ENCODE measurements at places on chromosomes 6 and 20. TPM values are rescaled to one million over a fixed set of nuclear protein-coding genes. Genes with fewer than 3 reads are reported as not detected.

GRCh38 chr6:156628805-156629204, 148.4 kb upstream of the ARID1B start:
- no peak overlapping the region for H3K4me3 ChIP-seq
- DNase-seq: no peak
- no peaks in the 10 kb centered on the region for H3K27me3 ChIP-seq
- H3K36me3 ChIP-seq: no peaks in the 10 kb centered on the region

SDC4 gene
- 182 TPM for total RNA-seq

PROKR2 gene
- not detected for total RNA-seq

GRCh38 chr20:51665543-51666118, 102.6 kb downstream of the ATP9A start:
- no peak overlapping the region for H3K4me3 ChIP-seq
- no peak for DNase-seq
- H3K27ac ChIP-seq: no peak overlapping the region

DNA sequence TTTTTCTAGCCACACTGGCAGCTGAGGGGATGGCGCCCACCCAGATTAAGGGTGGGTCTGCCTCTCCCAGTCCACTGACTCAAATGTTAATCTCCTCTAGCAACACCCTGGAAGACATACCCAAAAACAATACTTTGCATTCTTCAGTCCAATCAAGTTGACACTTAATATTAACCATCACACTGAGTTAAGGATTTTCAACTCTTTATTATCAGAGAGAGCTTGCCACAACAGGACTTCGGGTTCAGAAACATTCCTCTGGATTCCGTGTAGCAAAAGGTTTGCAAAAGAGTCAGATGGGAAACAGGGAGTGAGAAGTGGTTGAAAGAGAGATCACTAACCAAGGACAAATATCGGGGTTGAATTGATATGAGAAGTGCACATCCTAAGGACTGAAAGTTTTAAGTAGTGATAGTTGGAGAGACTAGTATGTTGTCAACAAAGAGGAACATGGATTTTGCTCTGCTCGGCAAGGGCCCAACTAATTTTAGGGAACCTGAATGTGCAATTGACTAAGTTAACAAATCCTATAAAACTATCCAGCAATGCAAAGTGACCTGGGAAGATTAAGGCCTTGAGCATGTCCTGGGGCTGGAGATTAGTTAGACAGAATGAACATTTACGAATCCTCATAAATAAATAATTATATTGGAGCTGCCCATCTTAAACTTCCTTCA, 137.0 kb upstream of the TENT5A start:
- no peak overlapping the region for H3K4me3 ChIP-seq
- H3K27ac ChIP-seq: peak overlapping the region; percentile 91
- peaks cover 35% of the 10 kb centered on the region for H3K4me1 ChIP-seq
- no peak for DNase-seq

EYA2 gene
- 17.7 TPM for total RNA-seq

CCN6 gene
- total RNA-seq: 6.8 TPM

DNA sequence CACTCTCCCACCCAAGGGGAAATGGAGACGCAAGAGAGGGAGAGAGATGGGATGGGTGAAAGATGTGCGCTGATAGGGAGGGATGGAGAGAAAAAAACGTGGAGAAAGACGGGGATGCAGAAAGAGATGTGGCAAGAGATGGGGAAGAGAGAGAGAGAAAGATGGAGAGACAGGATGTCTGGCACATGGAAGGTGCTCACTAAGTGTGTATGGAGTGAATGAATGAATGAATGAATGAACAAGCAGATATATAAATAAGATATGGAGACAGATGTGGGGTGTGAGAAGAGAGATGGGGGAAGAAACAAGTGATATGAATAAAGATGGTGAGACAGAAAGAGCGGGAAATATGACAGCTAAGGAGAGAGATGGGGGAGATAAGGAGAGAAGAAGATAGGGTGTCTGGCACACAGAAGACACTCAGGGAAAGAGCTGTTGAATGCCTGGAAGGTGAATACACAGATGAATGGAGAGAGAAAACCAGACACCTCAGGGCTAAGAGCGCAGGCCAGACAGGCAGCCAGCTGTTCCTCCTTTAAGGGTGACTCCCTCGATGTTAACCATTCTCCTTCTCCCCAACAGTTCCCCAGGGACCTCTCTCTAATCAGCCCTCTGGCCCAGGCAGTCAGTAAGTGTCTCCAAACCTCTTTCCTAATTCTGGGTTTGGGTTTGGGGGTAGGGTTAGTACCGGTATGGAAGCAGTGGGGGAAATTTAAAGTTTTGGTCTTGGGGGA, 754 bp downstream of the TNF start:
- no peak overlapping the region for H3K4me3 ChIP-seq
- H3K27ac ChIP-seq: no peak overlapping the region
- DNase-seq: peak; percentile 79
- H3K4me1 ChIP-seq: peaks cover 6% of the 10 kb centered on the region
- H3K27me3 ChIP-seq: no peaks in the 10 kb centered on the region
- no peaks in the 10 kb centered on the region for H3K36me3 ChIP-seq

GRCh38 chr6:24821860-24822444, 23.2 kb upstream of the ARMH2 start:
- no peak overlapping the region for H3K27ac ChIP-seq
- no peaks in the 10 kb centered on the region for H3K27me3 ChIP-seq
- DNase-seq: no peak
- H3K4me3 ChIP-seq: no peak overlapping the region
- H3K4me1 ChIP-seq: peaks cover 10% of the 10 kb centered on the region

DNA sequence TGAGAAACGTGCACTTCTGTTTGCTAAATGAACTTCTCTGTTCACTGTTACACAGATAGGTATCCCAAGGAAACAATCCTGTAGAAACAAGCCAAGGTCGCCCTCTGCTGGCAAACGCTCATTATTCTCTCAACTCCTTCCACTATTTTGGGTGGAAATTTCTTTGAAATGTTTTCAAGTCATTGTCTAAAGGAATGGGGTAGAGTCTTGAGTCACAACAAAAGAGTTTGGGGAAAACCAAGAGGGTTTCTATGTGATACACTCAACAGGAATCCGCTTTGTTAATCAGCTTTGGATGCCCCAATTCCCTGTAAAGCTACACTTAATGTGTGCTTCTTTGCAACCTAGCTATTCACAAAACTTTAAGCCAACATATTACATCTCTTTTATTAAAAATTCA, 4.6 kb upstream of the RAE1 start:
- DNase-seq: peak; percentile 86
- H3K4me1 ChIP-seq: peaks cover 7% of the 10 kb centered on the region
- H3K36me3 ChIP-seq: no peaks in the 10 kb centered on the region

GRCh38 chr6:157756708-157757429, 66.2 kb upstream of the SNX9 start:
- H3K27me3 ChIP-seq: peaks cover 6% of the 10 kb centered on the region
- peak; percentile 68 for DNase-seq
- peak overlapping the region; percentile 30 for H3K4me3 ChIP-seq
- no peaks in the 10 kb centered on the region for H3K36me3 ChIP-seq
- peaks cover 29% of the 10 kb centered on the region for H3K4me1 ChIP-seq
- H3K27ac ChIP-seq: peak overlapping the region; percentile 63

PDE7B gene
- total RNA-seq: 25.3 TPM

DNA sequence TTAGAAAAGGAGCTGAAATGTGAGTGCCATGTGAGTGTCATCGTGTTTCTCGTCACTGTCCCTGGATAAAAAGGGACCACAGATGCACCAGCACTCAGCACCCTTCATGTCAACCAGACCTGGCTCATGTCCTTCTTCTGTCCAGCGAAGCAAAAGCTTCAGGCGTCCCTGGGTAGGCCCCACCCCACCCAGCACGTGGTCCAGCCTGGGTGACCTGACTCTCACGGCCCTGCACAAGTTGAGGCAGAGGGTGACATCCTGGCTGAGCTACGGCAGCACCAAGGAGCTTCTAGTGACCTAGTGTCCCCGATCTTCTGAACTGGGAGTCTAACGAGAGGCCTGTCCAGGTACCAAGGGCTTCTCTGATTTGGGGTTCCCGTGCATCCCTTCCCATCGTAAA, 37.8 kb downstream of the PSMG4 start:
- no peak overlapping the region for H3K4me3 ChIP-seq
- no peaks in the 10 kb centered on the region for H3K27me3 ChIP-seq
- H3K36me3 ChIP-seq: no peaks in the 10 kb centered on the region
- no peak overlapping the region for H3K27ac ChIP-seq
- DNase-seq: no peak
- peaks cover 3% of the 10 kb centered on the region for H3K4me1 ChIP-seq

HLA-C gene
- total RNA-seq: 477 TPM

DNA sequence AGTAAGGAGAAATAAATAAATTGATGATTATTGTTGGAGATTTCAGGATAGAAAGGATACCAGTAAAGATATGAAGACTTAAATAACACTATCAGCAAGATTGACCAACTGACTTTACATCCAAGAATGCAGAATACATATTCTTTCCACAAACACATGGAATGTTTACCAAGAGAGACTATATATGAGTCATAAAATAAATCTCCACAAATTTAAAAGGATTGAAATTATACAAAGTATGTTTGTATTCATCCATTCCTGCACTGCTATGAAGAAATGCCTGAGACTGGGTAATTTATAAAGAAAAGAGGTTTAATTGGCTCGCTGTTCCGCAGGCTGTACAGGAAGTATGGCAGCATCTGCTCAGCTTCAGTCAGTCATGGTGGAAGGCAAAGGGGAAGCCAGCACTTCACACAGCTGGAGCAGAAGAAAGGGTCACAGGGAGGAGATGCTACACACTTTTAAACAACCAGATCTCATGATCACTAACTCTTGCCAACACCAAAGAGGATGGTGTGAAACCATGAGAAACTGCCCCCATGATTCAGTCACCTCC, 56.7 kb upstream of the TNFRSF21 start:
- no peak overlapping the region for H3K27ac ChIP-seq
- no peak for DNase-seq
- no peaks in the 10 kb centered on the region for H3K36me3 ChIP-seq
- no peaks in the 10 kb centered on the region for H3K27me3 ChIP-seq
- H3K4me1 ChIP-seq: no peaks in the 10 kb centered on the region
- no peak overlapping the region for H3K4me3 ChIP-seq

DNA sequence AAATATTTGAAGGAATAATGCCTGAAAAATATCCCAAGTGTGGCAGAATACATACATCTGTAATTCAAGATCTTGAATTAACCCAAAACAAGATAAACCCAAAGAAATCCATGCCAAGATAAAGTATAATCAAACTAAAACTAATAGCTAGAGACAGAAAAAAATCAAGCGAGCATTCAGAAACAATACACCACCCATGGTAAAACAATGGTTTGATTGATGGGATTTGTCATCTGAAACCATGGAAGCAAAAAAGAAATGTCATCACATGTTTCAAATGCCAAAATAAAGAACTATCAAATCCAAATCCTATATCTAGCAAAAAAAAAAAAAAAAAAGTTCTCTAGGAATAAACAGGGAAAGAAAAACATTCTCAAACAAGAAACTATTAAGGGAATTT, 5.1 kb upstream of the DEFB127 start:
- H3K27ac ChIP-seq: no peak overlapping the region
- no peaks in the 10 kb centered on the region for H3K4me1 ChIP-seq
- H3K36me3 ChIP-seq: no peaks in the 10 kb centered on the region
- no peak overlapping the region for H3K4me3 ChIP-seq
- no peak for DNase-seq

- no peaks in the 10 kb centered on the region for H3K4me1 ChIP-seq
- H3K27ac ChIP-seq: no peak overlapping the region
- no peaks in the 10 kb centered on the region for H3K27me3 ChIP-seq
- no peak for DNase-seq
- no peaks in the 10 kb centered on the region for H3K36me3 ChIP-seq
Measured at GRCh38 chr20:13865156-13865555, 80.3 kb downstream of the NDUFAF5 start.

GRCh38 chr6:14212020-14212419, 94.4 kb downstream of the CD83 start:
- H3K27ac ChIP-seq: peak overlapping the region; percentile 94
- H3K27me3 ChIP-seq: no peaks in the 10 kb centered on the region
- H3K4me3 ChIP-seq: no peak overlapping the region
- peaks cover 11% of the 10 kb centered on the region for H3K4me1 ChIP-seq

ARMH2 gene
- total RNA-seq: not detected

DNA sequence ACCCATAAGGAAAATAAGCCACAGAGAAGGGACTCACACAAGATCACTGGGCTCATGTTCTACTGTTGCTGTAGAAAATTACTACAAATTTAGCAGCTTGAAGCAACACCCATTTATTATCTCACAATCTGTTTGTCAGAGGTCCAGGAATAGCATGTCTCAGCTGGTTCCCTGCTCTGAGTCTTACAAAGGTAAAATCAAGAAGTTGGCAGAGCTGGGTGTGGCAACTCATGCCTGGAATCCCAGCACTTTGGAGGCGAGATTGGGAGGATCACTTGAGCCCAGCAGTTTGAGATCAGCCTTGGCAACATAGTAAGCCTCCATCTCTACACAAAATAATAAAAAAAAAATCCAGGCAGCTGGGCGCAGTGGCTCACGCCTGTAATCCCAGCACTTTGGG, 28.5 kb upstream of the ZNF831 start:
- H3K36me3 ChIP-seq: no peaks in the 10 kb centered on the region
- no peak for DNase-seq
- H3K27ac ChIP-seq: no peak overlapping the region
- H3K4me1 ChIP-seq: no peaks in the 10 kb centered on the region
- no peak overlapping the region for H3K4me3 ChIP-seq

DNA sequence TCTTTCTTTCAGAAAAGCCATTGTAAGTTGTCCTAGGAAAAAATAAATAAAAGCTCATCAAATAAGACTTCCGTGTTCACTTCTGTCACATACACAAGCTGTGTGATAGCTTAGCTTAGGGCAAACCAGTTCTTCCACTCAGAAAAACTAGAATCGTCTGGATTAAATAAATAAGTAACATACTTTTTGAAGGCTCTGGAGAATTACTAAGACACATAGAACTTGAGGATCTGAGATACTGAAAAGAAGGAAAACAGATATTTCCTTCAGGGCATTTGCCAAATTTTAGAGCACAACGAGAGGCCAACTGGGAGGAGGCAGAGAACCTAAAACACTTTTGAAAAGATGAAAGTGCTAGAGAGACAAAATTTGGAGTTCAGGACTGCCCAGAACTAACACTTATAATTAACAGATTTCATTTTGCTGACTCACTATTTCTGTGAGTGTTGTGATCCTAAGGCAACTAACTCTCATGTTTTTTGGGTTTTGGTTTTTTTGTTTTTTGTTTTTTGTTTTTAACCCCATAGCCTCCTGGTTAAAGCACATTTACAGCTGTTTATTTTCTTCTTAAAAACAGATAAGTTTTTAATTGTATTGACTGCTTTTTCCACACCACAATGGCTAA, 38.7 kb upstream of the THEMIS start:
- H3K36me3 ChIP-seq: no peaks in the 10 kb centered on the region
- H3K27ac ChIP-seq: peak overlapping the region; percentile 92
- H3K4me1 ChIP-seq: peaks cover 31% of the 10 kb centered on the region

- peak overlapping the region; percentile 100 for H3K27ac ChIP-seq
- no peaks in the 10 kb centered on the region for H3K36me3 ChIP-seq
- H3K4me3 ChIP-seq: no peak overlapping the region
- no peaks in the 10 kb centered on the region for H3K27me3 ChIP-seq
- peaks cover 27% of the 10 kb centered on the region for H3K4me1 ChIP-seq
Measured at GRCh38 chr6:84618836-84619235, 145.6 kb downstream of the TBX18 start.

- DNase-seq: no peak
- H3K27ac ChIP-seq: no peak overlapping the region
- no peaks in the 10 kb centered on the region for H3K4me1 ChIP-seq
- H3K36me3 ChIP-seq: no peaks in the 10 kb centered on the region
- no peak overlapping the region for H3K4me3 ChIP-seq
- no peaks in the 10 kb centered on the region for H3K27me3 ChIP-seq
Measured at GRCh38 chr6:161536224-161536630, 262.4 kb upstream of the AGPAT4 start.

PPP1R10 gene
- 37.4 TPM for total RNA-seq
